GOT3 (cell line): ENCODE measurements at places on chromosomes 16 and 17.

DNA sequence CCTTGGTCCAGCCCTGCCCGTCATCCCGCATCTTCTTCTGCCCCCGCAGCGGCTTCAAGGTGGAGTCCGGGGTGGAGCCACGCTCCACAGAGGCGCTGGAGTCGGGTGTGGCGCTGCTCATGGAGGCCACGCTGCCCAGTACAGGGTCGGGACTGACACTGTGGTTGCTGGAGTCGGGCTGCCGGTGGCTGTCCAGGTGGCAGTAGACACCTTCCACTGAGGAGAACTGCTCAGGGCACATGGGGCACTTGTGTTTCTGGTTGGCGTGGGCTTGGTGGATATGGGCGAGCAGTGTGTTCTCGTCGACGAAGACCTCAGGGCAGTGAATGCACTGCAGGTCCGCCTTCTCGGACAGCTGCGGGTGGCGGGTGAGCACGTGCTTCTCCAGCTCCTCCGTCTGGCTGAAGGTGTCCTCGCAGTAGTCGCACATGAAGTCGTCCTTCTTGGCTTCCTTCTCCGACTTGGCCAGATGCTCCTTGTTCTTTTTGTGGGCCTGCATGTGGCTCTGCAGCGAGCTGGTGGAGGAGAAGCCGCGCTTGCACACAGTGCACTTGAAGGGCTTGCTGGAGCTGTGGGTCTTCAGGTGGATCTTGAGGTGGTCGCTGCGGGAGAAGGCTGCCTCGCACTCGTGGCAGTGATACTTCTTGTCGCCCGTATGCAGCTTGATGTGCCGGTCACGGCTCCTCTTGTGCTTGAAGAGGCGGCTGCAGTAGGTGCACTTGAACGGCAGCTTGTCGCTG is 217.8 kb downstream of the ZNF423 start:
- DNase-seq = no peak

- no peak for DNase-seq
Measured at GRCh38 chr16:54538276-54538675, 251.7 kb upstream of the IRX3 start.

DNA sequence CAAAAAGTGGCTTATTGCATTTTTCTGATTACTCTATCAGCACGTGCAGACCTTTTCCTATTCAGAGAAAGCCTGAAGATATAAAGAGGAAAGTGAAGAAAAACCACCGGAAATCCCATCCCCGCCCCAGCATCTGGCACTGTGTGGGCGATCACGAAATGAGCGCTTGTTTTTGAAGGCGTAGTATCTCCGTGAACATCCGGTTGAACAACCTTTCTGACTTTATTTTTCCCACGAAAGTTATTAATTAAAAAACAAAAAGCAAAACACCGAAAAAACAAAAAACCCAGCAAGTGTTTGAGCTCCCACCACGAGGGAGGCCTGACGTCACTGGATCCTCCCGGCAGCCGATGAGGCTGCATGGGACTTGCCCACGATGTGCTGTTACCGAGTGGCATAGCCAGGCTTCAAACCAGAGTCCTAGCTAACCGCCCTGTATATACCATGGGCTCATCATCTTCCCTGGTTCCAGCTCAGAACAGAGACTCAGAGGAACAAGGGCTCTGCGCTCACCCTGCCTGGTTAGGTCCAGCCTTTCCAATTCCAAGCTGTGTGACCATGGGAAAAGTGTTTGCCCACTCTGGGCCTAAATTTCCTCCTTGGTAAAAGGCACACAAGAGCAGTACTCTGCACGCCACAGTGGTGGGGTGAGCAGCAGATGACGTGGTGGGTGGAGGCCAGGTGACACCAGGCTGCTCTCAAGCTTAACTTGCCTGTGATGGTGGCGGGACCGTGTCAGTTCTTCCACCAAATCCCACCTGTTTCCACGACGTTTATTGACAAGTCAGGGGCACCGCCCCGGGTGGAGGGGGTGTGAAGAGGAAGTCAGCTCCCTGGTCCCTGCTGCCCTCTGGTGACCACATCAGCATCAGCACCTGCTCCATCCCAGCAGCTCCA is 34.3 kb upstream of the IL21R start:
- peak; percentile 22 for DNase-seq

DNA sequence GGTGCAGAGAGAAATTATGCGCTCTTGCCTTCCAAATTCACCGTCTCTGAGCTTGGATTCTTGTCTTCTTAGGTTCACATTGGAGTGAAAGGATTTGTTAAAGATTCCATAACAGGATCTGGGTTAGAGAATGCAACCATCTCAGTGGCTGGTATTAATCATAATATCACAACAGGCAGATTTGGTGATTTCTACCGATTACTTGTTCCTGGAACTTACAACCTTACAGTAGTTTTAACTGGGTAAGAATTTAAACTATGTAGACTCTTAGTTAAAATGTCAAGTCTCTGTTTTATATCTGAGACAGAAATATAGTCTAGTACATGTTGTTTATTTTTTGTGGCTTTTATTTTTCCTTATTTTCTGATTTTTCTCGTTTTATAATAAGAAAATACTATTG is 42.9 kb downstream of the CPD start:
- no peak for DNase-seq

DNA sequence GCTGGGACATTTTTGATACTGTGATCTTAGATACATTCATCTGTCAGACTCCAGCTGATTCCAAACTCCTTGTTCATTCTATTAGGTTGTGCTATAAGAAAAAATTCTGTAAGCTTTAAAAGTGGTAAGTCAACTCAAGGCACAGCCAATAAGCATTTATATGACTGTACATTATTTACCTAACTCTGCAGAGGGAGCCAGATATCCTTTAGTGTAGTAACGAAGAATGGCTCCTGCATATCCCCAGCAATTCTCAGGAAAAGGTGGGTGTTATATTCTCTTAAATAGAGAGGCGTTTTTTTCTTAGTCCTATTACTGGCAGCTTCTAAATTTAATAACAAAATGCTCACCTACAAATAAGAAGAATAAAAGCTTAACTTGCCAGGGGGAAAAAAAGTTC is 374.3 kb upstream of the GOT2 start:
- no peak for DNase-seq

DNA sequence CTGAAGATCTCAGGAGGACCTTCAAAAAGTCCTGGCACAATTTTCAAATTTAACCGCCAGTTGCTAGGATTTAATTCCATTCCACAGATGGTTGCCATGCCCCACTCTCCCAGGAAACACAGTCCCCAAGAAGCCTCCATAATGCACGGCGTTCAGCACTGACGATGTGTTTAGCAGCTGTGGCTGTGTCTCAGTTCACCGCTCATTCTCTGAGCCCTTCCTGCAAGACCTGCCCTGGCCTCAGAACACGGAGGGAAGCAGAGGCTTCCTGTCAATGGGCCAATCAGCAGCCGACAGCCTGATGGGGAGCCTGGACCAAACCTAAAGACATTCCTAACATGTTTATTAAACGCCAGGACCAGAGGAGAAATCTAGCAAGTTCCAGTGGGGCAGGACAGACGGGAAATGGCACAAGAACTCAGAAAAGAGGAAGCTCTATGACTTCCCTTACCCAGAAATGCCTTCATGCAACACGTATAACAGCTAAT is 4.9 kb downstream of the MYLK3 start:
- DNase-seq = no peak

GRCh38 chr17:63946440-63947363 is 14.6 kb upstream of the CD79B start:
- DNase-seq = no peak

- no peak for DNase-seq
Measured at GRCh38 chr16:74275031-74275636, 21.5 kb upstream of the PSMD7 start.

DNA sequence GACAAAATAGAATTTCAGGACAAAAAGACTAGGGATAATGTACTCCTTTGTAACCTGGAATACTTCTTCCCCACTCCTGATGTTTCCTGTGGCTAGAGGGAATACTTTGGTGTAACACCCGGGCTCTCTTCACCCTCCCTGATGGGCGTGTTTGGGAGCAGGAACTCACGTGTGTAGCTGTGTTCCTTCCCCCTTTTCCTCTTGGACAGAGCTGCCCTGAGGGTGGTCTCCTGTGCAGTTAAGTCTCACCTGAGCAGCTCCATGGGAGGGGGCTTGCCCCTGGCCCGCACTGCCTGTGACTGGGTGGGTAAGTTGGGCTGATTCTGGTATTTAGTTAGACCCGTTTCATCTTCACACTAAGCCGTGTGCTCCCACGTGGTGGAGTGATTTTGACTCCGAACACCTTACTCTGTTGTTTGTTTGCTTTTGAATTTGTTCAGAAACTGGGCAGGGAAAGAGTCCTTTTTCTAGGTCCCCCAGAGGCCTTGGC is 87.9 kb downstream of the OR1D5 start:
- DNase-seq = no peak
